DMS53 (cell line): ENCODE measurements at places on chromosomes 3 and 15.

DNA sequence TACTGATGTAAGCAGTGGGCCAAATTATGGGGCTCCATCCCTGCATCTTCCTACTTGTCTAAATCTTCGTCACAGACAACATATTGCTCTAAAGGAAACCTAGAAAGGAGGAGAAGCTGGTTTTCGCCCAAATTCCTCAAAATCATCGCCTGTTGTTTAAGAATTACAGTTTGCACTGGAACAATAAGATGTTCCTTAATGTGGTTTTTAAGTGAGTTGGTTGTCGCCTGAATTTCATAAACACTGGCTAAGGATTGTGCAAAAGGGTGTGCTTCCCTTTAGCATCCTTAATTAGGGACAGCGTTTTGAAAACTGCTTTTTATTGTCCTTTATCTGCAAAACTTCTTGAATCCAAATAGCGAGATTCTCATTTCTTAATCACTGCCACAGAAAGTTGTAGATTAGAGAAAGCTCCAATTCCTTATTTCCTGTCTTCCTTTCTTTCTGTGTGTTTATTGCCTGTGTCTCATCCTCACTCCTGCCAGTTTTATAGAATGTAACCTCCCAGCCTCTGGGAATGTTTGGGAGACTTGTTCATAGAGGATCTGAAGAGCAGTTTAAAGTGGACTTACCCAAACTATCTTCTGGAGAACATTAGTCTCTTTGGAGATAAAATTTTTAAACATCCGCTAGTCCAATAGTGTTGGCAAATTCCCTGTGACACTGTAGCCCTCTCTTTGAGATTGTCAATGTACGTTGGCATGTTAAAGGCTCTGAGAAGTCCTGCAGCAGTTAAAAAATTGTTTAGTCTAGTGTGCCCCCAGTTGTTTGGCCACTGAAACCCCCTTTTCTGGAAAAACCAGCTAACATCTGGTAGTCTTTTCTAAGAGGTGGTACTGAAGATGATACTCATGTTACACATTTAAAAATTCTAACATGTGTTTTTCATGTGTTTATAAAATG is 50.4 kb downstream of the FLNB start:
- DNase-seq = no peak

DNA sequence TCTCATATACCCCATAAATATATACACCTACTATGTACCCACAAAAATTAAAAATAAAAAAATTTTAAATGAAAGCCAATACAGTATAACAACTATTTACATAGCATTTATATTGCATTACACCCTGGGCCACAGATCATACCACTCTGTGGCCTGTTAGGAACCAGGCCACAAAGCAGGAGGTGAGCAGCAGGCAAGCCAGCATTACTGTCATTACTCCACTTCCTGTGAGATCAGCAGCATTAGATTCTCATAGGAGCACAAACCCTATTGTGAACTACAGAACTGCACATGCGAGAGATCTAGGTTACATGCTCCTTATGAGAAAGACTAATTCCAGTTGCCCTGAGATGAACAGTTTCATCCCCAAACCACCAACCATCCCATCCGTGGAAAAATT is 17.4 kb downstream of the FILIP1L start:
- no peak for DNase-seq

DNA sequence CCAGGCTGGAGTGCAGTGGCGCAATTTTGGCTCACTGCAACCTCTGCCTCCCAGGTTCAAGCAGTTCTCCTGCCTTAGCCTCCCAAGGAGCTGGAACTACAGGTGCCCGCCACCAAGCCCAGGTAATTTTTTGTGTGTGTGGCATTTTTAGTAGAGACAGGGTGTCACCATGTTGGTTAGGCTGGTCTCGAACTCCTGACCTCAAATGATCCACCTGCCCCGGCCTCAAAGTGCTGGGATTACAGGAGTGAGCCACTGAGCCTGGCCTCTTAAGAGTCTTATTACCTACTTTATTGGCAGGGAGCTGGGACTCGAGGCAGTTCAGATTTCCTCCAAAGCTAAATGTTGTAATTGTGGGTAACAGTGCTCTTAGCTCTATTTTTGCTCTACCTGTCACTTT is 16.4 kb downstream of the PXYLP1 start:
- DNase-seq = no peak

GRCh38 chr3:194604837-194605236 is 28.4 kb downstream of the TMEM44 start:
- peak; percentile 10 for DNase-seq

DNA sequence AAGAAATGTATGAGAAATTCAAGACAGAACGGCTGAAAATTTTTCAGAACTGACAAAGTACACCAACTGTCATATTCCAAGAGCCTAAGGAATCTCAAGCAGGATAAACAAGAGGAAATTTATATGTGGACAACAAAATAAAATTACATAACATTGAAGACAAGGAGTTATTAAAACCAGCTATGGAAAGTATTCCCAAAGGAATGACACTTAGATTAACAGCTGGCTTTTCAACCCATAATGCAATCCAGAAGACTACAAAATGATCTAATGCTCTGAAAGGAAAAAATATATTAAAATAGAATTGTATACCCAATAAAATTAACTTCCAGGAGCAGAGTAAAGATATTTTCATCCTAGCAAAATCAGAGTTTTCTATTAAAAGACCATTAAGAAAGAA is 132.2 kb upstream of the BNIP2 start:
- no peak for DNase-seq

- no peak for DNase-seq
Observed at GRCh38 chr15:35118960-35119359, 33.9 kb upstream of the NANOGP8 start.

- no peak for DNase-seq
Observed at GRCh38 chr15:22851513-22851912, 13.0 kb downstream of the NIPA2 start.

DNA sequence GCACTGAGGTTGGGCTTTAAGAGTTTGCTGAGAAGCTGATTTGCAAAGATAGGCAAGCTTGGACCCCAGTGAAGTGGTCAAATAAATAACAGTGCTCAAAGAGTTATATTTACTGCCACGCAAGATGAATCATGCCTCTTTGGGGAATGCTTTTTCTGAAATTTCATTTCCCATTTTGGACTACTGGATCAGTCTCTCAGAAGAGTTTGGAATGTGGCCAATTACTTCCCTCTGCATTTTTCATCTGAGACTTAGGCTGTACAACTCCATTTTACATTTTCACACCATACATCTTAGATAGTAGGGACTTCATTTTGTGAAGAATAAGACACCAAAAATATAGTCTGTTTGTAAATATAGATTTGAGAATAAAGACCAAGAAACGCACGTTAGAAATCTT is 419.7 kb downstream of the FGF12 start:
- DNase-seq = no peak

DNA sequence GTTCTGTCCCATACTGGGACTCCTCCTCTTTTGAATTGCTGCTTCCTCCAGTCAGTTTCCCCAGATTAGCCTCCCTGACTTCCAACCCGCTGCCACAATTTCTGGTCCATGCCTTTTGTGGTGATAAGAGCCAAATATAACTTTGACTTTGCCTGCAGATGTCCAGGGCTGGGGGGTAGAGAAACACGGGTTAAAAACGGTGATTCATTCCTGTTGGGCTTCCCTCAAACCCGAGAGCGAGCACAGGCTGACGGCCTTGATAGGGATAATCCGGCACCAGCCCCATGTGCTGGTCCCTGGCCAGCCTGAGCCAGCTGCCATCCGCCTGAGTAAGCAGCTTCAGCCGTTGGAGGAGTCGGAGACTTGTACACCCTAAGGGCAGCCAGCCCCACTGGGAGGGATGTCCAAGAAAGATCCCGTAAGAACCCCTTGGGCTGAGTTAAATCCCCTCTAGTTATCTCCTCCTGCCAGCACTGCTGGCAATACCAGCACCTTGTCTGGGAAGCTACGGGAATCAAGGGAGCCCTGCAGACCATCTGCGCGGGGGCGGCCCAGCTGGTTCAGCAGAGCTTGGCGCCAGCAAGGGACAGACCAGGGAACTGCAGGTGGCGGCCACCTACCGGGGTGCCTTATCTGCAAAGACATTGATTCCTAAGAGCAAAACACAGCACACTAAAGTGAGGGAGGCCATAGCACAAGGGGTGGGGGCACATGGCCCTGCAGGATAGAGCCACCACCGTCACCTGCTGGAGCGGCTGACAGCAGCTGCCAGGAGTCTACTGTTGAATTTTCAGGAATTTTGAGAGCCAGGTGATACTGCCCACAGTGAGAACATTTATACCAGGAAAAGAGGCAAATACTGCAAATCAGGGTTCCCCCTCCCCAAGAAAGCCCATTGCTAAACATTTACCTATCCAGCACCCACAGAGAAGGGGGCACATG is 18.1 kb downstream of the CSPG4 start:
- DNase-seq = peak; percentile 72

- no peak for DNase-seq
Observed at GRCh38 chr3:14031271-14031670, 93.4 kb downstream of the CHCHD4 start.
